PC-3 (cell line): ENCODE measurements at places on chromosomes 6 and 20.

DNA sequence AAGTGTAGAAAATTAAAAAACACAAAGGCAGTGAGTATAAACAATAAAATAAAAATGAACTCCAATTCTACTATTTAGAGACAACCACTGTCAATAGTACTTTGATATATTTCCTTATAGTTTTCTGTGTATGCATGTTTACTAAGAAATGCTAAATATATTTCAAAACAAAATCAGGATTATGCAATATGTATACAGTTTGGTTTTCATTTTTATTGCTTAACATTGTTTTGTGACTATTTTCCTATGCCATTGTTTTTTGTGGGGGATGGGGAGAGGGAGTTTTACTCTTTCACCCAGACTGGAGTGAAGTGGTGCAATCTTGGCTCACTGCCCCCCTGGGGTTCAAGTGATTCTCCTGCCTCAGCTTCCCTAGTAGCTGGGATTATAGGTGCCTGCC lies 19.6 kb downstream of the OR2A4 start:
- H3K4me3 ChIP-seq = no peak overlapping the region
- H3K27ac ChIP-seq = no peak overlapping the region
- H3K27me3 ChIP-seq = no peaks in the 10 kb centered on the region
- H3K36me3 ChIP-seq = no peaks in the 10 kb centered on the region
- no peak for DNase-seq
- H3K4me1 ChIP-seq = no peaks in the 10 kb centered on the region; the same call in 1 of the 2 replicates

- H3K36me3 ChIP-seq = no peaks in the 10 kb centered on the region
- H3K4me3 ChIP-seq = no peak overlapping the region
- H3K27ac ChIP-seq = no peak overlapping the region
- H3K4me1 ChIP-seq = 0 out of 2 replicates have a peak, but pooled peaks cover 12% of the 10 kb centered on the region
- DNase-seq = peak; percentile 14
- no peaks in the 10 kb centered on the region for H3K27me3 ChIP-seq
Observed at GRCh38 chr6:125173341-125174095, 19.9 kb downstream of the TPD52L1 start.

DNA sequence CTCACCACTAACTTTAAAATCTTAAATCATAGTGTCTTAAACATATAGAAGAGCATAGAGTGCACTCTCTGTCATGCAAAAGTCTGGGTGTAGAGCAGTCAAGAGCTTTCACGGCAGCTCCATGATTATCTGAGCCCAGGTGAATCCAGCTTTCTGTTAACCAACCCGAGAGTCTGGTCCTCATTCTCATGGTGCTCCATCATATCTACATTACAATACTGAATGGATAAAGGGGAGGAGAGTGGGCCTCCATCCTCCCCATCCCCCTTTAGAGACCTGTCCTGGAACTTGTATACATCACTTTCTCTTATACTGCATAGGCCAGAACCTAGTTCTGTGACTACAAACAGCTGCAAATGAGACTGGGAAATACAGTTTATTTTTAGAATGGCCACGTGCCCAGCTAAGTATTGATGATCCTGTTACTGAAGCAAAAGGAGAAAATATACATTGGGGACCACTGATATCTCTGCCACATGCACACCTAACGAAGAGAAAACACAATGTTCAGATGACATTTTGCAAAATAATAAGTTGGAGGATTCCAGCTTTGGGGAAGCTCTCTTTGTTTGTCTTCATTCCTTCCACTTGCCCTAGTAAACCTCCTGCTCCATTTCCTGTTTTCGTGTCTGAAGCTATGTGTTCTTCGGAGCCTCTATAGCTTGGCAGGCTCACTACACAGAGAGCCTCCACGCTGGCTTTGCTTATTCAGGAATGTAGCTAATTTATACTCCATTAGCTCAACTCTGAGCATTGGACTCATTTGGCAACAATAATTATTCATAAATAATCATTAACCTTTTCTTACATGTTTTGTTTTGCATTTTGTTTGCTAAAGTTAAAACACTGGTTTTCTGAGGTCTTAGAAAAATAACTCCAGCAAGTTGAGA lies 110.1 kb downstream of the IYD start:
- no peaks in the 10 kb centered on the region for H3K4me1 ChIP-seq
- H3K36me3 ChIP-seq = no peaks in the 10 kb centered on the region
- H3K27ac ChIP-seq = no peak overlapping the region
- H3K27me3 ChIP-seq = no peaks in the 10 kb centered on the region
- H3K4me3 ChIP-seq = no peak overlapping the region

DNA sequence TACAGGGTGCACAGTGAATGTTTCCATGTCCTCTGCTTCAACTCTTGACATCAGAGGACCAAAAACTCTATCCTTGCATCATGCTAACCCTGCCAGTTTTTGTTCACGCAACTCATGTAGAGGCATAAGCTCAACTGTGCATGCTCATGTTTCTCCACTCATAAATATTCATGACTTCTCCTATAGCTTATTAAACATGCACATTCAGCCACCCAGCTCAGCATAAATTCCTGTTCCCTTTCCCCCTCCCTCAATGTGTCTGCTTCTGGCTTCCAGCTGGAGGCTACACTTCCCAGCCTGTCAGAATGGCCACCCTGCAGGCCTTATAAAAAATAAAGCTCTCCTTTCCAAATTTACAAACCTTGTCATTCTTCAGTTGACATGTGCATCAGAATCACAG lies 154.6 kb downstream of the KIF16B start:
- H3K4me3 ChIP-seq = no peak overlapping the region
- no peak for DNase-seq
- H3K27ac ChIP-seq = no peak overlapping the region
- no peaks in the 10 kb centered on the region for H3K27me3 ChIP-seq
- H3K36me3 ChIP-seq = peaks cover 13% of the 10 kb centered on the region; the same call in 1 of the 2 replicates
